Inflammatory macrophage treated with lipopolysaccharide for 1 hour (primary cell): ENCODE measurements at places on chromosomes 7 and 10.
A peak's percentile ranks its signal among the peaks of the same experiment; 100 is the strongest.

- DNase-seq = no peak
Measured at GRCh38 chr7:47367369-47367768, 214.5 kb downstream of the TNS3 start.

DNA sequence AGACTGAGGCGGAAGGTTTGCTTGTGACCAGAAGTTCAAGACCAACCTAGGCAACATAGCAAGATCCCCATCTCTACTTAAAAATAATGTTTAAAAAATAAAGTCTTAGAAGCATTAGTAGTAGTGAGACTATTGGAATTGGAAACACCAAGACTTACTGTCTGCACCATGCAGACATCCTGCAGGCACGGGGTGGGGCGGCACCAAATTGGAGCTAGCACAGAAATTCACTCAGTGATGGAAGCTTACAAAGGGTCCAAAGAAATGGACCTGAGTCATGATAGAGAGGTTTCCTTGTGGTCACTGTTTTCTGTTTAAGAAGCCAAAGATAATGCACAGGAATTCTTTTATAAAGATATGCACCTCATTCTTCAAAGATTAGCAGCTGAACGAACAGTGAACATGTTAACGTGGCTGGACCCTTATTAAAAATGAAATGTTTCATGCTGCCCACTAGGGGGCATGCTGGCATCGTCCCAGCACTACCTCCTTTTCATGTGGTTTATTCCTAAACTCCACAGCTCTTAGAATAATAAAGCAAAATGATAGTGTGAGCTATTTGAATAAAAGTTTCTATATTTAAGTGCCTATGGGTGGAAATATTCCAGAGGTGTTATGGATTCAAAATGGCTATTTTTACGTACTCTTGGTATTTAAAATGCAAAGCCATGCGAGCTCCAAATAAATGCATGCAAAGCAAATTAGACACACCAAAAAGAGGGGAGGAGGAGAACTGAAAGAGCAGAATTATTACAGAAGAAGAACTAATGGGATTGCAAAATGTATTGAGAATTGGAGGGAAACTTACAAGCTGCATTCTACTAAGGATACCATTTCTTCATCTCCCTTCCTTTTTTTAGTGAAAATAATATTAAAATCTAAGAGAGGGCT lies 28.6 kb downstream of the PDSS1 start:
- peak; percentile 49 for DNase-seq

GRCh38 chr10:110480387-110480786 lies 17.3 kb upstream of the DUSP5 start:
- DNase-seq = no peak

GRCh38 chr10:59807629-59808620 lies 54.7 kb upstream of the MRLN start:
- DNase-seq = peak; percentile 19

- no peak for DNase-seq
Measured at GRCh38 chr10:14017467-14017866, 313.3 kb downstream of the FRMD4A start.

- no peak for DNase-seq
Measured at GRCh38 chr10:47322300-47323061, at the start of gene GDF2. TSS of gene GDF2 (plus strand) at chr10:47322454. CDS start at chr10:47322669, 215 bp downstream.

DNA sequence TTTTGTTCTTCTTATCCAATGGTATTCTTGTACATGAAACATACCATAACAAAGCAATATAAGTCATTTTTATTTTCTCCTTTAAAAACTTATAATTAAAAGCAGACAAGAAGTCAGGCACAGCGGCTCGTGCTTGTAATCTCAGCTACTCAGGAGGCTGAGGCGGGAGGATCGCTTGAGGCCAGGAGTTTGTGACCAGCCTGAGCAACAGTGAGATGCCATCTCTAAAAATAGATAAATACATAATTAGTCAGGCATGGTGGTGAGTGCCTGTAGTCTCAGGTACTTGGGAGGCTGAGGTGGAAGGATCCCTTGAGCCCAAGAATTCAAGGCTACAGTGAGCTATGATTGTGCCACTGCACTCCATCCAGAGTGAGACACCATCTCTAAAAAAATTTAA lies 195.1 kb upstream of the FZD1 start:
- no peak for DNase-seq

DNA sequence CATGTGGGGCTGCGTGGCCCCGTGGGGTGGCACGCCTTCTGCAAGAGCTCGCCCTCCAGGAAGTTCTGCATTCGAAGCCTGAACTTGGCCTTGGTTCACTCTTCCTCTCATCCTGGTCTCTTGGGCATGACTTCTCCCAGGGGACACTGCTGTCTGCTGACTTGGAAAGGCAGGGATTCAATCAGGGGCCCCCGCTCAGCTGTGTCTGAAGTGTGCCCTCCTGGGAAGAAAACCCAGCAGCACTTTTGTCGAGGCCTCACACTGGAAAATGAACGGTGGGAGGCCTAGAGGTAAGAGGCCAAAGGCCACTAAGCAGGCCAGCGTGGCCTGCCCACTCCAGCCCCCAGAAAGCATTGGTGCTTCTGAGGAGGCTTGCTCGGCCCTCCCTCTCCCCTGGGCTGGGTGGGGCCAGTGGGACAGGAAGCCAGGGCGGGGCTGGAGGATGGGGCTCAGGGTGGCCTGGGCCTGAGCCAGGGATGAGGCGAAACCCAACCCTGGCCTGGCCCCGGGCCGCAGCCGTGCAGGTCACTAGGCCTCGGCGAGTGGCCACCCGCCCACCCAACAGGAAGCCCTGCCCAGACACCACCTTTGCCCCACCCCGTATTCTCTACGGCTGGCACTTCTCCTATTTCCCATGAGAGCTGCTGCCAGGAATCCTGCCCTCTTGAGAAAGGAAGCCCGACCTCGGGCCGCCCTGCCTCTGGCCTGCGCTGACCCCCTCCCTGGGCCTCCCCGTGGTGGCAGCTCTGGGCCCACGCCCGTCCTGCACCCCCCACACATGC lies 81.1 kb downstream of the ZMIZ1 start:
- DNase-seq = peak; percentile 91

DNA sequence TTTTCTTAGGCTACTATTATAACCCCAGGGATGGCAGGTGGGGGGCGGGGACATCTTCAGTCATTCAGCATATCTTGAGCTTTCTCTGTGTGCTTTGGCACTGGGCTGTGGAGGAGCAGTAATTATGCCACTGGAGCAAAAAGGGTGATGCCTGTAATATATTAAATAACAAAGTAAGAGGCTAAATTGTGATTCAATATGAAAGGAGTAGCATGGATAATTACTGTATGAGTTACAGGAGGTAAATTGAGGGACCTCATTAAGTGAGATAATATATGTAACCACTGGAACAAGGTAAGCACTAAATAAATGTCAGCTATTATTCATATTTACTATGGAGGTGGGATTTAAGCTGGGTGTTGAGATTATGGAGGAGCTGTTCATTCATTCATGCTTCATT lies 3.3 kb upstream of the STN1 start:
- DNase-seq = no peak

GRCh38 chr10:61971003-61971325 lies 69.5 kb downstream of the ARID5B start:
- no peak for DNase-seq

- no peak for DNase-seq
Measured at GRCh38 chr10:69757553-69758309, 44.0 kb upstream of the COL13A1 start.

- DNase-seq = no peak
Measured at GRCh38 chr7:55189146-55189766, 170.4 kb downstream of the EGFR start.

- no peak for DNase-seq
Measured at GRCh38 chr7:64277630-64278029, 36.1 kb upstream of the ZNF736 start.

DNA sequence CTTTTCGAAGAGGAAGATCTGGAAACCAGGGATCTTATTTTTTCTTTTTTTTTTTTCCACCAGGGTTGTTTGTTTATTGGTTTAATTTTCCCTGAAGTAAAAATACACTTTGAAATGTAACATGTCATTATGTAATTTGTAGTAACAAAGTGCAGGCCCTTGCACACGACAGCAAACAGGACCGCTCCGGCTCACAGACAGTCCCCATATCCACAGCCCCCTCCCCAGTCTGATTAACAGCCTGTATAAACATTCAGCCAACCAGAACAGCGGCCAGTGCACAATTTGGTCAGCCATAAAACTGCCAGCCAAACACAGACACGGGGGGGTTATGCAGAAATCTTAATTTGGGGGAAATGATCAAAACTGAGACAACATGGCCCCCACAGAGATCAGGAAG lies 431.6 kb upstream of the NPVF start:
- DNase-seq = no peak

DNA sequence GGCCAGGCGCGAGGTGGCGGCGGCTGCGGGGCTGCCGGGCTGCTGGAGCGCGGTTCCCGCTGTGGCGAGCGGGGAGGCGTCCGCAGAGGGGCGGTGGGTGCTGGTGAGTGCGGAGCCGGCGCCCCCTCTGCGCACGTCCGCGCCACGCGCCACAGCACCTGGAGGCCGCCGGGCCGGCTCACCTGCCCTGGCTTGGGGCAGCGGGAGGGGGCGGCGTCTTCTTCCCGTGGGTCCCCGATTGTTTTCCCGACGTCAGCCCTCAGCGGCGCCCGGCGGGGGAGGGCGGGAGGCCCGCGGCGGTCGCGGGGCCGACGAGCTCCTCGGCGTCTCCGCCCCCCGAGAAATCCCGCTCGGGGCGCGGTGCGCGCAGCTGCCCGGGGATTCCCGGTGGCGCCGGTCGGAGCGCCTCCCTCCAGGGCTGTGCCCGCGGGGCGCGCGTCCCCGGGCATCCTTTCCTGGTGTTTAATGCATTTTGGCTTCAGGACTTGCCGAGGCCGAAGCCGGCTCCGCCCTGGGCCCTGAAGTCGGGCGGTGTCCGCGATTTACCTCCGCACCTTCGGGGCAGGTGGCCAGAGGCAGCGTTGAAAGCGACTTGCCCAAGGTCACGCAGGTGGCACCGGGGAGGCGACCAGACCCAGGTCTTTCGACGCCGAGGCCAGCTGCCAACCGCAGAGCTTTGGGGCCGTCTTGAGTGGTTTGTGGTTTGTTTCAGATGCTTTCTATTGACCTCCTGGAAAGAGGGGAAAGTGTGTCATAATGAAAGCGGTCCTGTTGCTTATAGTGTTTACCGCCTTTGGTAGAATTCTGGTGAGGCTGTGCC lies 561 bp downstream of the PLEKHA1 start:
- DNase-seq = peak; percentile 77

DNA sequence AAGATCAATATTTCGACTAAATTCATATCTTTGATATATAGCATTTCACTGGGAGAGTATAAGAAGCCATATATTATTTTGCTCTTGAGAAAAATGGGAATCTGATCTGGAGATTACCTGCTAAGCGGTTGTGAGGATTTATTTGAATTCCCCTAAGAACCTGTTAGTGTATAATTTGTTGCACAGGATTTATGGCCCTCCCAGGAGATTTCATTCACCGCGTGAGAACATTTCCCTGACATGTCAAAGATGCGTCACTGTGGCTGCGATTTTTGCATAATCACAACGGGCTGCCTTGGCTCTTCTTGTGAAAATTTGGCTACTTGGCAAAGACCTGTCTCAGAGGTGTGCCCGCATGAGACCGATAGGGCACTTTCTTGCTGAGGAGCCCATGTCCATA lies 184.7 kb upstream of the PFKP start:
- no peak for DNase-seq

- no peak for DNase-seq
Measured at GRCh38 chr10:97601268-97602215, 12.0 kb downstream of the C10orf62 start.

DNA sequence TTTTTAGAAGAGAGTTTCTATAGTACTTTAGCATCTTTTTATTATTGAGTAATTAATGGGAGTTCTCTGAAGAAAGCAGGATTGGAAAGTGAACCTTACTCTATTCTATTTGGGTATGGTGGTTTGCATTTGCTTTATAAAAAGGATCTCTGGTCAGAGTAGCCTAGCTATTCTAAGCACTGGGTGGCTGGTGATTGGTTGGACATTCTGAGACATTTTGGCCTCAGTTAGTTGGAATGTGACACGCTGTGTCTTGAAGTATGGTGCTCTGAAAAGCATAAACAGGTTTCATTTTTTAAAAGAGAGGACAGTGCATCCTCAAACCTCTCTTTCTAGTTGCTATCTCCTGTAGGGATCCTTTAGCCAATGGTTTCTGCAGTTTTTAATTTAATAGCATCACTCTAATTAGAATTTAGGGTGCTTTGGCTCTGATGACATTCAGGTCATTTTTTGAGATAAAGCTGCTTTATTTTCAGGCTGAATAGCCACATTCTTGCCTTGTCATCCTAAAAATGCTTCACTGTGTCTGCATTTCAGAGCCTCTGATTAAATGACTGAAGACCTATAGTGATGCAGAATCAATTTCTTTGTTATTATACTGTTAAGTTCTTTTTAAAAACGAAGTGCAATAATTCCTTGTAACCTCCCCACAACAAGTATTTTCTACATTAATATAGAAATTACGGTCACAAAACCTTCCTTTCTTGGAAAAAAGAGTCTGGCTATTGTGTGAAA lies 20.6 kb downstream of the TMEM178B start:
- no peak for DNase-seq

DNA sequence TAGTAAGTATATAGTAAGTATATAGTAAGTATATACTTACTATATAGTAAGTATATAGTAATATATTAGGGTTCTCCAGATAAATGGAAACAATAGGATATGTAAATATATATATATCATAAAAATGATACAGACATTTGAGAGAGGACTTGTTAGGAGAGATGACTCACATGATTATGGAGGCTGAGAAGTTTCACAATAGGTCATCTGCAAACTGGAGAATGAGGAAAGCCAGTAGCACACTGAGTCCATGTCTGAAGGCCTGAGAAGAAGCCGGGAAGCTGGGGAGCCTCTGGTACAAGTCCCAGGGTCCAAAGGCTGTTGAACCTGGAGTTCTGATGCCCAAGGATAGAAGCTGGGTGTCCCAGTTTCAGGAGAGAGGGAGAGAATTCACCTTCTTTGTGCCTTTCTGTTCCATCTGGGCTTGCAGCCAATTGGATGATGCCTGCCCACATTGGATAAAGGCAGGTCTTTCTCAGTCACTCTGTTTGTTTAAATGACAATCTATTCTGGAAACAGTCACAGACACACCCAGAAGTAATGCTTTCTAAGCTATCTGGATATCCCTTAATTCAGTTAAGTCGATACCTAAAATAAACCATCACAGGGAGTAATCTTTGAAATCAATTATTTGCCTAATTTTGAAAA lies 205.5 kb upstream of the CDC14C start:
- peak; percentile 27 for DNase-seq

DNA sequence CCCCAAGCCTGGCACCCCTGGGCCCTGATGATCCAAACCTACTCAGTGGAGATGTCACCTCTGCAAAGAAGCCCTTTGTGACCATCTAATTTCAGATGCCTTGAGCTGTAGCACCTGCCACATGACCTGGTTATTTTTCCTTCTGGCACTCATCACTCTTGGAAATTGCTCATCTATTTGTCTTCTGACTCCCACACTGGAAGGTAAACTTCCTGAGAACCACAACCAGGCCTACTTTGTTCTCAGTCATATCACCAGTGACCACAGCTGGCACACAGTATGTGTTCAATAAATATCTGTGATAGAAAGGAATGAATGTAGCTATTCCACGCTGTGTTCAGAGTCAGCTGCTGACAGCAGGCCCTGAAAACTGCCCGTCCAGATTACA lies 97.1 kb downstream of the SH3PXD2A start:
- DNase-seq = no peak

DNA sequence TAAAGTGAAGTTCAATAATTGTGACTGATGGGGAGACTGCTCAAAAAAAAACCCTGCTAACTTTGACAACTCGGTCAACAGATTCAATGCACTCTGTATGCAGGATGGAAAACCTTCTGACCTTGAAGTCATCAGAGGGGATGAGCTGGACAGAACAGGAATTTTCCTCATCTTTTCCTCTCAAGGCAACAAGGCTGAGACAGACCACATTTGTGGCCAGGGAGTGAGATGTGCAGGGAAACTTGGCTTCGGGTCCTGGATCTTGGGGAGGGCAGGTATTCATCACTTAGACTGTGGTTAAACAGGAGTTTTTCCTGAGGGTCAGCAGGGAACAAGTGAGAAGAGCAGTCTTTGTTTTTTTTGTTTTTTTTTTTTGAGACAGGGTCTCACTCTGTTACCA lies 100.6 kb downstream of the BAMBI start:
- DNase-seq = no peak
